ENCODE measurements at places on chromosomes 3 and 15. TPM values are rescaled to one million over a fixed set of nuclear protein-coding genes. Genes with fewer than 3 reads are reported as not detected.

TTLL13 gene
- not detected for total RNA-seq

IDH3A gene
- total RNA-seq = 66.2 TPM

DLEC1 gene
- not detected for total RNA-seq

NR2E3 gene
- not detected for total RNA-seq

SPSB4 gene
- total RNA-seq = 2.9 TPM

CPLX3 gene
- not detected for total RNA-seq

GRCh38 chr15:75718328-75718727, 5.7 kb upstream of the CSPG4 start:
- peak; percentile 81 for DNase-seq

DNA sequence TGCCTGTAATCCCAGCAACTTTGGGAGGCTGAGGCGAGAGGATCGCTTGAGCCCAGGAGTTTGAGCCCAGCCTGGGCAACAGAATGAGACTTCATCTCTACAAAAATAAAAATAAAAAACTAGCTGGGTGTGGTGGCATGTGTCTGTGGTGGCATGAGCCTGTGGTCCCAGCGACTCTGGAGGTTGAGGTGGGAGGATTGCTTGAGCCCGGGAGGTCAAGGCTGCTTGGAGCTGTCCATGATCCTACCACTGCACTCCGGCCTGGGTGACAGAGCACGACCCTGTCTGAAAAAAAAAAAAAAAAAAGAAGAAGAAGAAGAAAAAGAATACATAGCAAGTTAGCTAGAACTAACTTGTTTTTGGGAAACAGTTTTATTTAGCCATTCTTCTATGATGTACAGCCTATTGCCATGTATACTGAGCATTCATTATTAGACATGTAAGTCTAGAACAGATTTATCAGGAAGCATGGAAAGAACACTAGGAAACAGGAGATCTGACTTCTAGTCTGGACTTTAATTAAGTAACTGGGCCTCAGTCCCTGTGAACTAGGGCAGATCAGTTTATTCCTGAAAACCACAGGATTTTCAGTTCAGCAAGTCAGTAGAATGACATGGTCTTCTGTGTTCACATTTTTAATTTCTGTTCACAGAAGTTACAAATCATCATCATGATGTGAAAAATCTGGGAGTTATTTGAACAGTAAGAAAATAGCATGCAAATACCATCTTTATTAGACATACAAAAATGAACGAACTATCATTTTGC, 65.5 kb downstream of the KAT2B start:
- no peak for DNase-seq

DNA sequence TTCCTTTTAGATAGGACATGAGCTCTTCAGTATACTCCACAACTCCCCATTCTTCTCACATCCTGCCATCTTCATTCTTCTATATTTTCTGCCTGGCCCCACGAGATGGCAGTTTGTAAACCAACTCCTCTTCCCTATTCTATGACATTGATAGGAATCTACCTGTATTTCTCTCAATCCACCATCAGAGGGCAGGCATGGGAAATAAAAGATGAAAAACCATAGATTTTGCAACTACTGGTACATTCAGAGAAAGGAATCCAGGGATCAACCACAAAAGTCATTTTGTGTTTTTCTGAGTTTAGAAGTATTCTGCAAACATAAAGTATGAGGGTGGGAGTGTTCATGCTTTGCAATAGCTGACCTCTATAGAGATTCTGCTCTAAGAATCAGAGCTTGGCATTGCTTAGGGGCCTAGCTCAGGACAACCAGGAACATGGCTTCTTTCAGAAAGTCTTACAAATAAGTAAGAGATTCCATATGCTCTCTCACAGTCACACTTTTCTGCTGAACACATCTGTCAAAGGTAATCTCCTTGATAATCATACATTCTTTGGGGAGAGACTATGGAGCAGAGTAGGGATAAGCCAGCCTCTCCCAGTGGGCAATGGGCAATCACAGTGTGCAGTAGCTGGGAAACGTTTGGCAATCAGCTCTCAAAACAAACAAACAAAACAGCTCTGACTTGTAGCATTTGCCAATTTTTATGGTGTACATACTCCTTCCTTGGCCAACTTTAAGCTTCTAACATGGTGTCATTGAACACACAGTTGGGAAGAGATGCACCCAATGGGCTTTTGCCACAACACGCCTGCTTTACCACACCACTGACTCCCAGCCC, 43.1 kb upstream of the SLC25A36 start:
- peak; percentile 76 for DNase-seq

- DNase-seq = no peak
Observed at GRCh38 chr3:113555138-113555537, 22.8 kb downstream of the SIDT1 start.

- DNase-seq = no peak
Observed at GRCh38 chr3:186530415-186530814, 13.8 kb downstream of the CRYGS start.

DNA sequence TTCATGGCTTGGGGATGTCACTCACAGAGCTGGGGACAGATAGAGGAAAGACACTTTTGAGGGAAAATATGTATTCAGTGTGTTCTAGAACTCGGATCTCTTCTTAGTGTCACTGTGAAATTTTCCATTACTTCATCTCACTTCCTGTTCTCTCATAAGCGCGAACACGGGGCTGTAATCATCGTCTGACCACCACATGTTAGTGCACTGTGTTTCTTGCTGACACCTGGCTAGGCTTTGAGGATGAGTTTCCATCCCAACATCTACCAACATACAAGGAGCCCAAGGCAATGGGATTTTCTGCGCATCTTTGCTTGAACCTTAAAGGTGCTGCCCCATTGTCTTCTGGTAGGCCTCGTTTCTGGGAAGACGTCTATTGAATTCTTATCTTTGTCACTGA, 84.0 kb downstream of the LIPC start:
- DNase-seq = no peak

- no peak for DNase-seq
Observed at GRCh38 chr15:53247041-53247708, 457.0 kb upstream of the ONECUT1 start.

DNA sequence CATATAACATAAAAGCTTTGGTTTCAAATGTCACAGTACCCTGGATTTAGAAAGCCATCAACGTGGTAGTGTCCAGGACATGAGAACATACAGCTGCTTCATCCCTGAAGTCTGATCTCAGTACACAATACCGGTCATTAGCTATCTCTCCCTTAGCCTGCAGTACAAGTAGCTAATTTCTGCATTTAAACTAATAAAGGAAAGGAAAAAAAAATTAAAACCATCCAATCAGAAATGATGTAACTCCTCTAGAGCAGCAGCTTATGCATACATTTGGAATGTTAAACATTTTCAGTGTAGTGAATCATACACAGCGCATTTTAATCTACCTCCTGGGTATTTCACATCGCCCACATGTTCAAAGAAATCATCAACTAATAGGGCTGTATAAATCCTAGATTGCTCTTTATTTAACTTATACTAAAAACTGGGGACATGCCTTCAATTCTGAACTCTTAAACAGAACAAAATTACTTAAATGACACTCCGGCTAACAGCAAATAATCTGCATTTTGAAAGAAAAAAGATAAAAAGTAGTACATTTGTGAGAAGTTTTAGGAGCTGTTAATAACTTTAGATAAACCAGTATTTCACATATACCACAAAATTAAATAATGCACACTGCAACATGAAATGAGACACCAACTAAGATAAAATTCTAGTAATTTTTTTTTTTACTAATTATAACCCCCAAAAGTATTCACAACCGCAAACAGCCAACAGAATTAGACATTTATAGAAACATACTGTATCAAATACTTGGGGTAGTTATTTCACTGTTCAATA, 3.7 kb downstream of the IGF2BP2 start:
- peak; percentile 86 for DNase-seq

GRCh38 chr15:77991029-77991406, 86.5 kb downstream of the TBC1D2B start:
- no peak for DNase-seq

DNA sequence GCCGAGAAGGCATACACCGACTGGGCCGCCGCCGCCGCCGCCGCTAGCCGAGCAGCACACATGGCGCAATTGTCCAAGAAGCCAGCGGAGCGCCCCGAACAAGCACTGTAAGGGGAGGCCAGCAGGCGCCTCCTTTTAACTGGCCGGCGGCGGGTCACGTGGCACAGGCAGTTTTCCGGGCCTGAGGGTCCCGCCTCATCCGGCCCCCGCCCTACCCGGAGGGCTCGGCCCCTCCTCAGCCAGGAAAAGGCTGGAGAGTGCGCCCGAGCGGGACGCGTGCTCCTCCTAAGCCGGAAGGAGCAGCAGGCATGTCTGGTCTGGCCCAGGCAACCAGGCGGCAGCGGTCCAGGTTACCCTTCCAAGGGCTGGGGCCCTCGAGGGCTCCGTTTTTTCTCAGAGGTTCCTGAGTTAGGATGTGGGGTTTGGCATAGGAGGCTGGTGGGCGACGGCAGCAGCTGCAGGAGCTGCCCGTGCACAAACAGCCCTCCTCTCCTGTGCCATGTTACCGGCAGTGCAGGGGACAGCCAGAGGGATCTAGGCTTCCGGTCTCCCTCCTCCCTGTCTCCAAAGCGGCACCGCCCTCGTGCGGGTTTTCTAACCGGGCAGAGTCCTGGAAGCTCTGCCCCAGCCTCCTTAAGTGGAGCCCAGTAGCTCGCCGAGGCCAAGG, at the start of gene GPX1:
GPX1 (minus strand) TSS at position 137 of the 667 bp plus-strand sequence; CDS start at position 62, 75 bp downstream.
- DNase-seq = peak; percentile 89
